Smooth muscle cell of the pulmonary artery (primary cell): ENCODE measurements at places on chromosomes 1 and 21. TPM values are rescaled to one million over a fixed set of nuclear protein-coding genes. Genes with fewer than 3 reads are reported as not detected.

Gene NCAM2
- 3.1 and 9.1 TPM in 2 replicates for total RNA-seq

Gene KCNJ15
- total RNA-seq, result 0.53 and 2.4 TPM in 2 replicates

Gene PTGFR
- 3.3 and 28.9 TPM in 2 replicates for total RNA-seq

Gene CFHR4
- not detected in 2 replicates for total RNA-seq

Gene GPR37L1
- total RNA-seq, result 0.03 TPM in 1 of 2 replicates, not detected in the other

Gene FCGR1A
- total RNA-seq, result 0.20 TPM in 1 of 2 replicates, not detected in the other

Gene RRP15
- total RNA-seq, result 4.3 and 6.7 TPM in 2 replicates

Gene RGS18
- 0.07 TPM in 1 of 2 replicates, not detected in the other for total RNA-seq

Gene CACNA1S
- 0.07 TPM in 1 of 2 replicates, not detected in the other for total RNA-seq

Gene PM20D1
- total RNA-seq, result not detected in 2 replicates

Gene CR1
- not detected in 2 replicates for total RNA-seq

Gene ILDR2
- 0.13 TPM in 1 of 2 replicates, not detected in the other for total RNA-seq
